NCI-H2107 (cell line): ENCODE measurements at places on chromosomes 7 and 10.

GRCh38 chr7:115356139-115356746 lies 434.3 kb downstream of the MDFIC start:
- DNase-seq = no peak

DNA sequence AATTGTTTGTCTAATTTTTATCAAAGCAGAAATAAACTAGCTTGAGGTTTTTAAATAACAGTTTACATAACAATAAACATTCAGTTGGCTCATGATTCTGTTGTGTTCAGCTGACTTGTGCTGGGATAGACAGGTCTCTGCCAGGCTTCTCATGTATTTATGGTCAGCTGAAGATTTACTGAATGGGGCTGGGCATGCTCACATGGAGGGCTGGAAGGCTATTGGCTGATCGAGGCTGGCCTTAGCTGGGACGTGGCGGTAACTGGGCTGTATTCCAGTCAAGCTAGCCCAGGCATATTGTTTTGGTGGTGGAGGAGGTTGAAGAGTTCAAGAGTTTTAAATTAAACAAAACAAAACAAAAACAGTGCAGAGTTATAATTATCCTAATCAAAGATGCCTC lies 251.0 kb upstream of the MTPN start:
- DNase-seq = no peak

DNA sequence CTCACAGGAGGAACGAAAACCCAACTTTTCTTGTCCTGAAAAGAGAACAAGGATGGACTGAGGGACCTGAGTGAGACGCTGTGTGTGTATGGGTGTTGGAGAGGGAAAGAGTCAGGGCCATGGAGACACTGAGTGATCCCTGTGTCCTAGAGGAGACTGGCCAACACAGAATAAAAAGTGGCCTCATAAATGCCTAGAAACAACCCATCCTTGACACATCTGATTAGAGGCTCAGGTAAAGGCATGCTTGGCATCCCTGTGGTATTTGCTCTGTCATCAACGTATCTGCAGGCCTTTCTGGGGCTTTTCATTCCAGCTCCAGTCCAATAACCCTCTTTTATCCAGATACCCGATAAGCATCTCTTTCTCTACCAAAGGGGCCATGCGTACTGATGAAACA lies 86.3 kb downstream of the FGFR2 start:
- no peak for DNase-seq

- no peak for DNase-seq
Observed at GRCh38 chr10:121844537-121844936, 83.3 kb downstream of the ATE1 start.

DNA sequence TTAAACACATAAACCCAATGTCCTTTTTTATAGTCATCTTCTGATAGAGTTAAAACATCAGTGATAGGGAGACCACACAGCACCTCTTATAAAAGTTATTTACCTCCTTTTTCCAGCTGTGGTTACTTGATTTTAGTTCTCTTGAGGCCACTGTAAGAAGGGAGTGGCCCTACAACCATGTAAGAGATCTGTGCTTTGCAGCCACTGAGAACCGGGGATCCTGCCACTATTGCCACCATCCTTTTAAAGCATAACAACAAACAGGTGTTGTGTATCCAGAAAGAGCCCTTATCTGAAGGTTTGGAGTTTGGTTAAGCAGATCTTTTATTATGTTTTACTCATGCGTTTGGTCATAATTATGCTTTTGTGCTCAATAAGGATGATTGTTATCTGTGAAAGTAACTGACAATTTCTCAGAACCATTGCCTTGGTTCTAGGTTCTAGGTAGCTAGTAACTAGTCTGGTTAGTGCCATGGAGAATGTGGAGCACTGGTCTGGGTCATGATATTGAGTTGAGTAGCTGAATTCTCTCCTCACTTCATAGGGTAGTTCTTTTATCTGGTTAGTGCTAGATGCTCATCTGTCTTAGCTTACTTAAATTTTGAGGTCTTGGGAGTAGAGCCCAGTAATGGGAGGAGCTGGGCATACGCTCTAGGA lies 56.5 kb downstream of the ST7 start:
- peak; percentile 25 for DNase-seq

- no peak for DNase-seq
Observed at GRCh38 chr7:37510043-37510634, 61.5 kb upstream of the ELMO1 start.

DNA sequence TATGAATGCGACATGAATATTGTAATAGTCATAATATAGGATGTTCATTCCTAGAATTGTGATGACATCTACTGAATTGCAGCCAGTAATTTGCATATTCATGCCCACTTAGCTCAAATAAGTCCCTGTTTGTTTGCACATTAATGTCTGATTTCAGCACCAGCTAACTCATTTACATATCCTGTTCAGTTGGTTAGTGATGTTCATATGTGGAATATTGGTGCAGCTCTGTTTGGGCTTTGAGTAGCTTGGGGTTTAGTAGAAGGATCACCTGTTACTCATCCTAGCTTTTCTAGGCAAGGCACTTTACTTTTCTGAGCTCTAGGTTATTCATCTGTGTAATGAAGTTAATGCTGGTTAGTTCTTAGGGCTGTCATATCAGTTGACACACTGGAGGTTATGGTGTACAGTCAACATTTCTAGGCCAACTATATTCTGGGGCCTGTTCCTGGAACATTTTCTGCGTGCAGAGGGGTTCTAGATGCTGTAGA lies 238.4 kb downstream of the EXOC4 start:
- DNase-seq = no peak

DNA sequence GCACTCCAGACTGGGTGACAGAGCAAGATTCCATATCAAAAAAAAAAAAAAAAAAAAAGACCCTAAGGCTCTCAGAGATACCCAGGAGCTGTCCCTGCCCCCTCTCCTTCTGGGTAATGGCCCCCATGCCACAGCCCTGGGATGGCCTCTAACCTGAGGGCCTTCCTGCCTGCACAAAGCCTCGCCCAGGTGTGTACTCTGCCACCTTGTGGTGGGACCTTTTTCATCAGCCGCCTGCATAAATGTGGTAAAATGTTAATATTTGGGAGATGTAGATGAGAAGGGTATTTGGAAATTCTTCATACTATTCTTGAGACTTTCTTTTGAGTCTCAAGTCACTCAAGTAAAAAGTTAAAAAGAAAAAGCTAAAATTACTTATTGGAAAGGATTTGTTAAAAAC lies 46.3 kb upstream of the RNF216 start:
- no peak for DNase-seq

DNA sequence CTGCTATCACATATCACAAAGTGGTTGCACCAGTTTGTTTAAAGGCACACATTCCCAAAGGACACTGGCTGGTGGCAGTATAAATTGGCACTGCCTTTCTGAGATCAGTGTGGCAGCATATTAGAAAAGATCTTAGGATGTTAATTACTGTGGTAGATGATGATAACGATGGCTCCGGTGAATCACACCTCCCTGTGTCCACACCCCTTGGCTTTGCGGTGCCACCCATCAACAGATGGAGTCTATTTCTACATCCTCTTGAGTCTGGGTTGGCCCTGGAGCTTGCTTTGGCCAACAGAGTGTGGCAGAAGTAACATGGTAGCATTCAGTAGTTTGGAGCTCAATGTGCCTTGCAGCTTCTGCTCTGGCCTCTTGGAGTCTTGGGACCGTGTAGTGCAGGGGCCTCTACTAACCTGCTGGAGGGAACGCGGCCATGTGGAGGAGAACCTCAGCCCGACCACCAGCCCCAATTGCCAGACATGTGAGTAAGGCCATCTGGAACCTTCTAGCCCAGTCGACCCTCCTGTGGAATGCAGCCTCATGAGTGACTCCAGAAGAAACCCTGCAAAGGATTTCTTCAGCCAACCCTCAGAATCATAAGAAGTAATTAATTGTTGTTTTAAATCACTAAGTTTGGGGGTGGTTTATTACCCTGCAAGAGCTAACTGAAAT lies 27.2 kb upstream of the PLEKHA1 start:
- DNase-seq = no peak

DNA sequence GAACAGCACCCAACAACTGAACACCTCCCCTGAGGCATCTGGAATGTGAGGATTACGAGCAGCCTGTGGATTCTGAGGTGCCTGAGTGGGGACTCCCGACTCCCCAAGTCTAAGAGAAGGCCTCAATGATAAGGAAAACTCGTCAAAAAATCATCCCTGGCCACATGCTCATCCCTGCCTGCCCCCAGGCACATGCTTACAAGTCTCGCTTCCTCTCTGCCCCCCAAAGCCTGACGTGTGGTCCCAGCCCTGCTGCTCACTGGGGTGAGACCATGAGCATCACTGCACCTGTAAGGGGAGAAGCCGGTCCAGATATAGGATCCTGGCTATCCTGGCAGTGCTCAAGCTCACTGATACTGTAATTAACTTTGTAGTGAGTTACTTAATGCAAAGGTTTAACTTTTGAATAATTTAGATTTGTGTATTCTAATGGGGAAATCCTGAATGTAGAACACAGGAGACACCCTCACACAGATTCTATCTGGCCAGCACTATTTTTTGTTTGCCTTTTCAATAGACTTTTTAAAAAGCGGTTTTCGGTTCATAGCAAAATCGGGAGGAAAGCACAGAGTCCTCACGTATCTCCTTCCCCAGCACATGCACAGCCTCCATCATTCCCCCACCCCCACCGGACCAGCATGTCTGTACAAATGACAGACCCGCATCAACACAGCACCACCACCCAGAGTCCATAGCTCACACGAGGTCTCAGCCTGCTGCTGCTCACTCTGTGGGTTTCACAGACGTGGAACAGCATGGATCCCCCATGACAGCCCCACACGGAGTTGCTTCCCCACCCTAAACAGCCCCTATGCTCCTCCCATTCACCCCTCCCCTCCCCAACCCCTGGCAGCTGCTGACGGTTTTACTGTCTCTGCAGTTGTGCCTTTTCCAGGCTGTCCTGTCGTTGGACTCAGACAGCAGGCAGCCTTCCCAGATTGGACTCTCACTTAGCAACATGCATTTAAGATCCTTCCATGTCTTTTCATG lies 167.9 kb downstream of the DIP2C start:
- DNase-seq = no peak

DNA sequence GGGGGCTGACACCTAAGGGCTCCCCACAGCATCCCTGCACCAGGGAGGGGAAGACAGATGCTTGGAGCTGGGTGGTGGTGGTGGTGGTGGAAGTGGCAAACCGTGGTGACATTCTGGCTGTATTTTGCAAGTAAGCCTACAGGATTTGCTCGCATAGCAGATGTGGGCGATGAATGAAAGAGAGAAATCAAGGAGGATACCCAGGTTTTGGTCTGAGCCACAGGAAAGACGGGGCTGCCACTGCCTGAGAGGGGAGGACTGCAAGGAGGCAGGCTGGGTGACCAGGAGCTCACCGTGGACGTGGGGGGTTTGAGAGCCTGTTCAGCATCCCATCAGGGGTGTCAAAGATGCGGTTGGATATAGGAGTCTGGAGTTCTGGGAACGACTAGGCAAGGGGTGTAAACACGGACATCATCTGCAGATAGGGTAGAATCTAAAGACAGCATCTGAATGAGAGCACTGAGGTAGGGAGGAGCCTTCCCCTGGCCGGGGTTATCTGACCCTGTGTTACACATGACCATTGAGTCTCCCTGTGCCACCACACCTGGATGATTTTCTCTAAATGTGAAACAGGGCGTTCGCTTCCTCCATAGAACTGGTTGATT lies 49.7 kb downstream of the TSPAN15 start:
- no peak for DNase-seq

DNA sequence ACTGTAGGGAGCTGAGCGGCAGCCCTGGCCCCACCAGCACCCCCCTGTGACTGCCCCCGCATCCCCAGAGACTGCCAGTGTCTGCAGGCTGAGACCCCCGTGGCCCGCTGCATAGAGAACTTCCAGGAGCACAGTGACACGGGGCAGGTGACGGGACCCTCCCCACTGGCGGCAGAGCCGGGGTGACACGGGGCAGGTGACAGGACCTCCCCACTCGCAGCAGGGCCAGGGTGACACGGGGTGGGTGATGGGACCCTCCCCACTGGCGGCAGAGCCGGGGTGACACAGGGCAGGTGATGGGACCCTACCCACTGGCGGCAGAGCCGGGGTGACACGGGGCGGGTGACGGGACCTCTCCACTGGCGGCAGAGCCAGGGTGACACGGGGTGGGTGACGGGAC lies 2.3 kb downstream of the GPER1 start:
- DNase-seq = no peak

GRCh38 chr10:77377678-77378352 lies 259.8 kb downstream of the KCNMA1 start:
- no peak for DNase-seq

DNA sequence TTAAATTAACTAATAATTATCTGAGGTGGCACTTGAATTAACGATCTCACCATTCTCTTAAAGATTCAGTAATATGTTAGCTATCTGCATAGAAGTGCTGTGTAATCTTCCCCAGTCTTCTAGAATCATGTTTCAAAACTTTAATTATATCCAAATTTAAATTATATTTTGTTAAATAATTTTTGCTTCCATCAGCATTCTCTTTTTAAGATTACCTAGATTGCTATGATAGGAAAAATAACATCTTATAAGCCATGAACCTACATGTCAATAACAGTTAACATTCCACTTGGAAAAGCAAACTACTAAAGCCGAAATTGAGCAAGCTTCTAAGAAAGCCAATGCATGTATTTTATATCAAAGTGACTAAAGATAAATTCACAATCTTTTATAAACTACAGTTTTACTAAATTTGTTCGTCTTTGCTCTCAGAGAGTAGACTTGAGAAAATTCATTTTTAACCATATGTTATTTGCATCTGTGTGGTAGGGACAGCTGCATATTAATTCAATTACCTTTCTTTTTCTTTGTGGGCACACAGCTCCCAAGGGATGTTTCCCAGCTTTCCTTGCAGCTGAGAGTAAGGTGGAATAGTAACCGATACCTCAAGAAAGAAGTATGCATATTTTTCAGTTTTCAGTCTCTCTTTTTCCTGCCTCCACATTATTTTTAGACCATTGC lies 105.4 kb upstream of the ABCB5 start:
- no peak for DNase-seq

DNA sequence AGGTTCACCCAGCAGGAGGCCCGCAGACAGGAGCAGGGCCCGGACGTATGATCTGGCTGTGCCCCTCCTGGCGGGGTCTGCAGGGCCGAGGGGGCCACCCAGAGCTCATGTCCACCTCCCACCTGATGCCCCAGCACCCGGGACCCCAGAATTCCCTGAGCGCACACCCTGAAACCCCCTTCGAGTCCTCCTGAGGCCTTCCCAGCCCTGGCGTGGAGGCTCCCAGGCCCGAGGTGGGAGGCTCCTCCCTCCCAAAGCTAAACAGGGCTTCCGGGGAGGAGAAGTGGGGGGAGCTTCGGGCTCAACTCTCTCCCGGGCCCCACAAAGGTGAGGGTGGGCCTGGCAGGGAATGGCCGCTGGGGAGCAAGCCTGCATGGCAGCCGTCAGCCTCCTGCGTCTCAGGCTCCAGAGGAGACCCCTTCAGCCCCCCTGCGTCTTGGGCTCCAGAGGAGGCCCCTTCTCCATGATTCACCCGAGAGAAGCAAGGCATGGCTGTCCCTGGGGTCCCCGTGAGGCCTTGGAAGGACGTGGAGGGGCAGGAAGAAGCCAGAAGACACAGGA lies 30.2 kb downstream of the MICALL2 start:
- DNase-seq = no peak

DNA sequence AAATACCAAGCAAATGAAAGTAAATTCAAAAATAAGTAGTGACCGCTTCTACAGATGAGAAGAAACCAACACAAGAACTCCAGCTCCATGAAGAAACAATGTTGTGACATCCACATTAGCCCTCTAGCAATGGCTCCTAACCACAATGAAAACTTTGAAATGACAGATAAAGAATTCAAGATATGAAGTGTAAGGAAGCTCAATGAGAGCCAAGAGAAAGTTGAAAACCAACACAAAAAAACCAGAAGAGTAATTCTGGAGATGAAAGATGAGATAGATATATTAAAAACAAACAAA lies 68.2 kb upstream of the DDC start:
- DNase-seq = no peak

- DNase-seq = peak; percentile 19
Observed at GRCh38 chr7:1812509-1813393, 142.7 kb downstream of the ELFN1 start.

- peak; percentile 29 for DNase-seq
Observed at GRCh38 chr7:140478246-140479061, 851 bp downstream of the MKRN1 start.
